Right ventricle myocardium inferior (tissue), 1 donor: ENCODE measurements at places on chromosomes 2 and 18. TPM values are rescaled to one million over a fixed set of nuclear protein-coding genes. Genes with fewer than 3 reads are reported as not detected.

DNA sequence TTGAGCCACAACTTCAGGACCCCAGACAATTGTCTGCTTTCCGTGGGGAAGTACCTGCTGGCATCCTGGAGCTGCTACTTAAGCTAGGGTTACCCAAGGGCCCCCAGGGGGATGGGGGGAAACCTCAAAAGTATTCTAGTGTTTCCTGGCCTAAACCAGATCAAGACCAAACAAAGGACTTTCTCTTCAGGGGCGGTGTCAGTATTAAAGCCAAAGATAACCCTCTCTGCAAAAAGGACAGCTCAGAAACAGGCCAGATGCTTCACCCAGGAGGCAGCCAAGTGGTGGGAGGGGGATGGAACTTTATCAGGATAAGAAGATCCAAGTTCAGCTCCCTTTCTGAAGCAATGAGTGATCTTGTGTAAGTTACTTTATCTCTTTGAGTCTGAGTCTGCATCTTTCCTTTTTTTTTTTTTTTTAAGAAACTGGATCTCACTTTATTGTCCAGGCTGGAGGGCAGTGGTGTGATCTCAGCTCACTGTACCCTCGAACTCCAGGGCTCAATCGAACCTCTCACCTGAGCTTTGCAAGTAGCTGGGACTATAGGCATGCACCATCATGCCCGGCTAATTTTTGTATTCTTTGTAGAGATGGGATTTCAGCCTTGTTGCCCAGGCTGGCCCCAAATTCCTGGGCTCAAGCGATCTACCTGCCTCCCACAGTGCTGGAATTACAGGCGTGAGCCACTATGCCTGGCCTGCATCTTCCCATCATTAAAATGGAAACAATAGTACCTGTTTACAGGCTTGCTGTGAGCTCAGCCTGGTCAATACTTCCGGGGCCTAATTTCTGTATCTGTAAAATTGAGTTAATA lies 151.8 kb upstream of the PTPRM start:
- no peak for DNase-seq

GRCh38 chr2:240640939-240641338 lies 15.7 kb downstream of the GPR35 start:
- DNase-seq, result peak; percentile 56

DNA sequence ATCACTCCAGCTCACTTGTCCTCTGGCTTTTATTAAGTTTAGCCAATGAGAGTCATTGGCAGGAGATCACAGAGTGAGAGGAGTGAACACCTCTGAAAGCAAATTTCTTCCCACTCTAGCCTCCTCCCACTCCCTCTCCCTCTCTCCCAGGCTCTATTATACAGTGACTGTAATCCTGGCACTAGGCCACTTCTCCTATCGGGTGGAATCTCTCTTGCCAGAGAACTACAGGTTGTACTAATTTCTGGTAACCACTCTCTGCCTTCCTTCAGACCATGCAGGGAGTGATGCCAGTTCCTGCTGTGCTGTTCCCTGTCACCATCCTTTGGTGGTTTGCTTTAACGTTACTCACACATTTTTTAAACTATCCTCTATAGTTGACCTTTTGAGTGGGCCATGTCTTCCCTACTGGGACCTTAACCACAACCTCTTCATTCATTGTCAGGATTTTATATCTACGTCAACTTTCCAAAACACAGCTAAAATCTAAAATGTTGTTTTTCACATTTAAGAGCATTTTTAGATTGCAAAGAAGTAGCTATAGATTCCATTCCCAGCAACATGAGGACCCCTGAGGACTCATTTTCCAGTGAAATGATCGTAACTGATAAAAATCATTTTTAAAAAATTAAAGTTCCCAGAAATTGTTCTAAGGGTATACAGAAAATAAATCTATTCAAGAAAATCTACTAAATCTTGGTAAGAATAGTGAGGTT lies 217.1 kb downstream of the MREG start:
- no peak for DNase-seq

DNA sequence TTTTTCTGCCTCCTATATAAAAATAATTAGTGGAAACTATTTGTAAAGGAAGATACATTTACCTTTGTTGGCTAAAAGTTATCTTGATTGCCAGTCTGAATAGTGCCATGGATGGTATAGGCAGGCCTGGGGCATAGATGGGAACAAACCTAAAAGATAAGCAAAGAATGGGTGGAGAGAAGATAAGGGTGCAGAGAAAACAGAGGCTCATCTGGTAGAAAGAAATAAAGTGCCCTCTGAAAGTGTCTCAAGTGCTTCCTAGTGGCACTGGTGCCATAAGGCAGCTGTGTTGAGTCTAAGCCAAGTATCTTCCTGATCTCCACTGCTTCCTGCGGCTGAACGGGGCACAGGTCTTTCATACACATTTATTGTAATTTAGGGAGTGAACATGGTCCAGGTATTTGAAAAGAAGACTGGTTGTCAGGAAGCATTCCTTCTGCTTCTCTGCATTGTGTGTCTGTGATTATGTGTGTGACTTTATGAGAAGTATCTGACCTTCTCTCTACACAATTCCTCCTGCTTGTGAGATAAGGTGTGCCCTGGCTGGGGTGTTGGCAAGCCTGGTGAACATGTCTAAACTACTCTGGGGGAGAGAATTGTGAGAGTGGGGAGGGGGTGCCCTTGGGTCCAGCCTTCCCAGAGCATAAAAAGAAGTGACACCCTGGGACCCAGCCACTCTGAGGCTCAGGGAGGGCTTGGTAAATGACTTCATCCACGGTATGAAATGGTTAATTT lies 280.5 kb downstream of the CAMKMT start:
- DNase-seq, result no peak

DNA sequence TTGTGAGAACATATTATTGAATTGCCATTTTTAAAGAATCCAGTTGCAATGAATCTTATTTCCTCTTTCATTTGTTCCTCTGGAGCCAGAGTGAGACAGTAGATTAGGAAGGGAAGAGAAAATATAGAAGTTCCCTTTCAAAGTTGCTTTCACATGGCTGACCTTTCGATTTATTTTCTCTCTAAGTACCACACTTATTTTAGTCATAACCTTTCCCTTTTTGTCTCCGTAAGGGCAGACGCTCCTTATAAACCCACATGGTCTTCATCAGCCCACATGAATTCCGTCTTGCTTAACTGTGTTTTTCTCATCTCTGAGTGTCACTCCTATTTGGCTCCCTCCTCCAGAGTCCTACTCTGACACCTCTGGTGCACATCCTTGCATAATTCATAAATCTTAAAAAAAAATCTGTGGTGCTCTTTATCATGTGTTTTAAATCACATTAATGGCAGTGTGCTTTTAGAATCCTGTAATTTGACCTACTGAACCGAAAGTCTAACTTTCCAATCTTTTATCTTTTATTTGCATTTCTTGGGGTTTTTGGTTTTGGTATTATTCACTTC lies 38.5 kb upstream of the ZNF396 start:
- no peak for DNase-seq

- DNase-seq, result no peak
Measured at GRCh38 chr2:58862244-58862643, 621.1 kb upstream of the FANCL start.

DNA sequence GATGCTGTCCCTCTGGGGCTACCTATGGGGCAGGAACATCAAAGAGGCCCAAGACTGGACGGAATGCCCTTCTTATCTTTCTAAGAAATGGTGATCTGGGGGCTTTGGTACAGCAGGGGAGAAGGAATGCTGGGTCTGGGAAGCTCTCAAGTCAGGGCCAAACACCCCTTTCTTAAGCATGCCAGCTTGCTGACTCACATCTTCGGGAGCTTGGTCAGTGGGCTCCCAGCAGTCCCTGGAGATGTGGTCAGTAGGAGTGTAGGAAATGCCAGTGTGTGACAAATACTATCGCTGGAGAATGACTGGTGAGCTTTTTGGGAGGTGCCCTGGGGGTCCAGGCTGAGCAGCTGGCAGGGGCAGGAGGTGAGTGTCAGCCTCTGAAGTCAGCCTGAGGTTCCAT lies 105.0 kb upstream of the CDC42EP3 start:
- no peak for DNase-seq

- DNase-seq, result no peak
Measured at GRCh38 chr18:78865056-78865598, 114.5 kb upstream of the SALL3 start.

DNA sequence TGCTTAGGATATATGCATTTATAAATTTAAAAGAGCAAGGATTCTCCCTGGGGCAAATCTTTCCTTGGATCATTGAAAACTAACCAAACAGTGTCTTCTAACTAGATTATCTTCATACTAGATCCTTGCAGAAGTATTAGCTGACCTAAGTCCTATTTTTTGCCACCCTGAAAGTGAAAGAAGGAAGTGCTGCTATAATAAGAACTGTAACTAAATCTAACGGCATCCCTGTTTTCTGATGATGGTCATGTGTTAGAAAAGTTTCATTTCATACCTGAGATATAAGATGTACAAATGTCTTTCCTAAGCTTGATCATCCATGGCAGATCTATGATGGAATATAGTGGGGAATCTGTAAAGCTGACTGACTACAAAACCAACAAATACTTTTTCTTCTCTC lies 102.7 kb downstream of the MAP2 start:
- no peak for DNase-seq

DNA sequence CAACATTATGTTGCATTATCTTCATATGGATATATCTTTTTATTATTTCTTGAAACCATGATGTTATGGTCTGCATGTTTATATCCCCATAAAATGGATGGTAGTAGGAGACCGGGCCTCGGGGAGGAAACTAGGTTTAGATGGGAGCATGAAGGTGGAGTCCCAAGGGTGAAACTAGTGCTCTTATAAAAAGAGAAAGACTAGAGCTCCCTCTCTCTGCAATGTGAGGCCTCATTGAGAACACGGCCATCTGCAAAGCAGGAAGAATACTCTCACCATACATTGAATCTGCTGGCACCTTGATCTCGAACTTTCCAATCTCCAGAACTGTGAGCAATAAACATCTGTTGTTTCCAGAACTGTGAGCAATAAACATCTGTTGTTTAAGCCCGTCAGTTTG lies 64.0 kb downstream of the NXPH2 start:
- DNase-seq, result no peak

- DNase-seq, result no peak
Measured at GRCh38 chr2:112841295-112842044, 4.9 kb upstream of the IL1B start.

GRCh38 chr2:222448748-222449181 lies 24.4 kb downstream of the SGPP2 start:
- DNase-seq, result no peak

- DNase-seq, result no peak
Measured at GRCh38 chr2:231807020-231807419, 20.8 kb downstream of the COPS7B start.

DNA sequence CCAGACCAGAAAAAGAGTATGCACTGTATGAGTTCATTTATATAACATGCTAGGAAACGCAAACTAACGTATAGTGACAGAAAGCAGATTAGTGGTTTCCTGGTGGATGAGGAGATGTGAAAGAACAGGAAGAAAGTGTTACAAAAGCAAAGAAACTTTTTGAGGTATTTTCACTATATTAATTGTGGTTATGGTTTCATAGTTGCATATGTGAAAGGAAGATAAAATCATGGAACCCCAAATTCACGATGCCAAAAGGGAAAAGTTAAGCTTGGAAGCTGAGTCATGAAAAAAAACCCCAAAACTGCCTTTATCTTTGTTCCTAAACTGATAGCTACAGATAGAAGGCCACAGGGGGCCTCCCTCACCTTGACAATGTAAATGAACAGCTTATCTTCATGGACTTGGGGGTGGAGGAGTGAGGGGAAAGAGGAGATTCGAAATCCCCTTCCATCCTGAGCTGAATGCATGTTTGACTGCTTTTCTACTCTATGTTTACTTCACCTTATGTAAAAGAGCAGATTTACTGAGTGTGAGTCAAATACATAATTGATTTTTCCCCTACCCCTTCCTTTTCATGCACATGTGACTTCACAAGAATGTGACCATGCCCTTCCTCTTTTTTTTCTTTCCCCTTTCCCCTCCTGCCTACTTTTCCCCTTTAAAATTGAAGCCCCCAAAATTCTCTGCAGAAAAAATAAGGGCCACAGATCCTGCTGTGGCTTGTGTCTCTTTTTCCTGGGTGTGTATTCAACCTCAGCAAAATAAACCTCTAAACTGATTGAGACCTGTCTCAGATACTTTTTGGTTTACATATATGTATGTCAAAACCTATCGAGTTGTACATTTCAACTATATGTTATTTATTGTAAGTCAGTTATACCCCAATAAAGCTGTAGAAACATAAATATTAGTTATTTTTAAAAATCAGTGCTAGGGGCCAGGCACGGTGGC lies 100.1 kb upstream of the TLK1 start:
- no peak for DNase-seq

- no peak for DNase-seq
Measured at GRCh38 chr2:97761192-97761591, 47.8 kb downstream of the ZAP70 start.

The MDH1B gene
- total RNA-seq, result 0.68 TPM

The ANKRD29 gene
- 6.8 TPM for total RNA-seq

The KHK gene
- total RNA-seq, result 4.5 TPM

The MATN3 gene
- 0.19 TPM for total RNA-seq

The GPAT2 gene
- 6.1 TPM for total RNA-seq

The CD8B2 gene
- total RNA-seq, result not detected

The DNAJC5G gene
- total RNA-seq, result 1.9 TPM

The CFAP221 gene
- total RNA-seq, result 0.51 TPM

The CRYGC gene
- total RNA-seq, result not detected

The SCYGR4 gene
- not detected for total RNA-seq

The CDK15 gene
- 0.35 TPM for total RNA-seq
